Omental fat pad (tissue), 4 donors: ENCODE measurements at places on chromosomes 6 and 20. TPM values are rescaled to one million over a fixed set of nuclear protein-coding genes. Genes with fewer than 3 reads are reported as not detected.
A peak's percentile ranks its signal among the peaks of the same experiment; 100 is the strongest.

DNA sequence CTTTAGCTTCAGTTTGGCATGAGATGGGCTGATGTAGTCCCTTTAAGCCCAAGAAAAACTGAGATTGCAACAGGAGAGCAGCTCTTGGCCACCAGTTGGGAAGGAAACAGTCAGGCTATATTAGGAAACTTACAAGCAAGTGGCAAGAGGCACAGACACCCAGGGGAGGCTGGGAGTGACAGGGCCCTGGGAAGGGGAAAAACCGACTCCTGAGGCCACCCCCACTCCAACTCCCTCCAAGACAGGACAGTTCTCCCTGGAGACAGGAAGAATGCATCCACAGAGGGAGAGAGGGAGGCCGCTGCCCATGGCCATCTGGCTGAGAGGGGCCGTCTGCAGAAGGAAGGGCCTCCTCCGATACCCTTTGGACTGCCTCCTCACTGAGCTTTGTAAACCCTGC lies 20.5 kb downstream of the JPH2 start:
- DNase-seq = no peak

- no peak for DNase-seq
These were observed 96.2 kb upstream of the BTN3A2 start for GRCh38 chr6:26268659-26269402.

- DNase-seq = no peak
These were observed 3.4 kb upstream of the GATA5 start for GRCh38 chr20:62479156-62479555.

GRCh38 chr6:60671369-60671768 lies 1614.7 kb downstream of the KHDRBS2 start:
- DNase-seq = no peak

DNA sequence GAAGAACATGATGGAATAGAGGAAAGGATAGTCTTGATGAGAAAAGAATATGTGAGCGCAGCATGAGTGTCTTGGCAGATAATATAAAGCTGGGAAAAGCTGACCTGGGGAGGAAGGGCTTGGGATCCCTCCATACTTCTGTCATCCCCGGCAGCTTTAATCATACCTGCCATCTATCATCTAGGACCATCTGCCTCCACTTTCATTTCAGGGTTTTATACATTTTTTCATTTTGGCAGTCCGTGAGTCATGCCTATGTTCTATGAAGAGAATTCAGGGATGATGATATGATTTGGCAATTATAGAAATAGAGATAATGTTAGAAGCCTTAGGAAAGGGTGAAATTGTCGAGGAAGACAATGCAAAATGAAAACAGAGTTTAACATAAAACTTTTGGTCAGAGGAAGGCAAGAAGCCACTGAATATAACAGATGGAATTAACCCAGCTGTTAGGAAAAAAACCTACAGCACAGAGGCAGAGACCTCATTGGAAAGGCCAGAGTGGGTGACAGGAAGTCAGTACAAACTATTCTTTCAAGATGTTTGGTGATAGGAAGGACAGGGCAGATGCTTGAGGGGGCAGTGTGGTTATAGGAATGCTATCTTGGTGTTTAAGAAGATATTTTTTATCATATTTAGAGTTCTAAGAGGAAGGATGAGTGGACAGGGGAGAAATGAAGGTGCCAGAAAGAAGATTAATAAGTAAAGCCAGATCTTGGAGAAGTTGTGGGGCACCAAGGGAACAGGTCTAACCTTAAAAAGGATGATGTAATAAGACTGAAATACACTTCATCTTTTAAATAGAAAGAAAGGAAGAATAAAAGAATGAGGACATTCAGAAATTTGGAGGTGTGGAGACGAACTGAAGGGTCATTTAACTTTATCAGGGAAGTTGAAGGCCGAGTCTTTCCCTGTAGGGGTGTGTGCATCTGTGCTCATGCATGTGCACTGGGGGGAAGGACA lies 37.8 kb downstream of the MARCKS start:
- DNase-seq = no peak

GRCh38 chr6:28351087-28351486 lies 1.3 kb downstream of the ZKSCAN3 start:
- no peak for DNase-seq

DNA sequence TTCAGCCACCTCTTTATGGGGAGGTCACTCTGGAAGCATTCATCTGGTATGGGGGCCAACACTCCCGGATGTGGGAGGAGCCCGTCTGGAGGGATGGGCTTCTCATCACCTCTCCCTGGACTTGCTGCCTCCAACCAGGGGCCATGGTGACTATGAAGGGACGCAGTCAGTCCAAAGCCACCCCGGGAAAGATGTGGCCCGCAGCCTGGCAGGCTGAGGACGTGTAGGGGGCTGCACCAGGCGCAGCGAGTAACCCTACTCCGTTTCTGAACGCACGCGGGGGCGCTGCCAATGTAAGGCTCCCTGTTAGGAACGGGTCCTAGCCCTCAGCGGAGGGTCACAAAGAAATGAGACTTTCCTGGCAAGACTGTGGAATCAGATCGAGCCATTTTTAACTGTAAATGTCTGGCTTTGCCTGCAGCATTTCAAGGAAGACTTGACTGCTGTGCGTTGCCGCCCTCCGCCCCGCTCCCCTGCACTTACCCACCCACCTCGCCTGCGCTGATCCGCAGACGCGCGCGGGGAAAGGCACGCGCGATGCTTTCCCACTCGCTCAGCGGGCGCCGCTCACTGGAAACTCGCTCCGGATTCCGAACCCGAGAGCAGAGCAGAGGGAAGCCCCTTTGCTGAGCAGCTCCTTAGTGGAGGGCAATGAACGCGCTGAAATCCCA lies 55.1 kb downstream of the IL20RA start:
- DNase-seq = no peak

GRCh38 chr6:37134396-37135191 lies 35.4 kb upstream of the PIM1 start:
- peak; percentile 37 for DNase-seq

- DNase-seq = no peak
These were observed 1.7 kb downstream of the HBS1L start for GRCh38 chr6:135052939-135053338.

DNA sequence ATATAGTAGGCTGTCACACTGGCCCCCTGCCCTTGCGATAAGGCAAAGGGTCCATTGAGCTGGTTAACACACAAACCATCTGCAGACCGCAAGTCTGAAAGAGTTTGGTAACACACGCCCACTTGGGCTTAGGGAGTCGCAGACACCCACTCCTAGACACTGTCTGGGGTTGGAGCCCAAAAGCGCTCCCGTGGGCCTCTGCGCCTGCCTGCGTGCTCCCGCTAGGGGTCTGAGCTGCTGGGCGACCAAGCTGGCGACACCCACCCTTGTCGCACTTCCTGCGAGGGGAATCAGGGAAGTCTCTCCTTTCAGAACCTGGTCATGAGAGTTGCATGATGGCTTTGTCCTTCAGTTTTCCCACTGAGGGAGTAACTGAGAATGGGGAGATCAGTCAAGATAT lies 653.0 kb downstream of the HTR1B start:
- no peak for DNase-seq

DNA sequence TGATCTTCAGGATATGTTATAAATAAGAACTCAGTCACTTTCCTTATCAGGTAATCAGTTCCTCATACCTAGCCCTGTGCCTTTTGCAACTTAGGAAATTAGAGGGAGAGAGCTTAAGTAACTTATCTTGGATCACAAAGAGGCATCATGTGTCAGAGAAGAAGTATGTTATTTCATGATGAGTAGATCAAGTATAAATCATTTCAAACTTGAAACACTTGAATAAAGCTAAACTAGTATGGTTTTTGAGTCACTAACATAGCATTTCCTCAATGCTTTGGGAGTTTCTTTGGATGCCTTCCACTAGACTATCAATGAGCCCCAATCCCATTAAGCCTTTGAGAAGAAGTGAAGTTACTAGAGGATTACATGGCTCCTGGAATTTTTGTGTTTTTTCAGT lies 102.6 kb upstream of the TNFAIP3 start:
- DNase-seq = no peak

DNA sequence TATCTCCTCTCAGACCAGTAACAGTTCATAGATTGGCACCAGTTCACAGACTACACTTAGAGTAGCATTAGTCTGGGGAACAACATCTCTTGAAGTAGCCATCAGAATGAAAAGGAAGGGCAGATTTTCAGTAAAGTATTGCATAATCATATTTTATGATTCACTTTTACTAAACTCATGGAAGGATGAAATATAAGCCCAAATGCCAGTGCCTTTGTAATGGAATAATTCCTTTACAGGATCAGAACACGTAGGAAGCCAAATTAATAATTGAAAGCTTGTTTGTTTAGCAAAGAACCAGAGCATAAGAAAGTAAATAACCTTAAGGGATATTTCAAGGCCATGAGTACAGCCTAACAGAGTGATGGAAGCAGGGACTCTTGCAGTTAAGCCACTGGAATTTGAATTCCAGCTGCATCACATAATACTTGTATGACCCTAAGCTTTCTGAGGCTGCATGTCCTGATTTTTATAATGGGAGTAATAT lies 11.4 kb upstream of the LOC128125822 start:
- no peak for DNase-seq

DNA sequence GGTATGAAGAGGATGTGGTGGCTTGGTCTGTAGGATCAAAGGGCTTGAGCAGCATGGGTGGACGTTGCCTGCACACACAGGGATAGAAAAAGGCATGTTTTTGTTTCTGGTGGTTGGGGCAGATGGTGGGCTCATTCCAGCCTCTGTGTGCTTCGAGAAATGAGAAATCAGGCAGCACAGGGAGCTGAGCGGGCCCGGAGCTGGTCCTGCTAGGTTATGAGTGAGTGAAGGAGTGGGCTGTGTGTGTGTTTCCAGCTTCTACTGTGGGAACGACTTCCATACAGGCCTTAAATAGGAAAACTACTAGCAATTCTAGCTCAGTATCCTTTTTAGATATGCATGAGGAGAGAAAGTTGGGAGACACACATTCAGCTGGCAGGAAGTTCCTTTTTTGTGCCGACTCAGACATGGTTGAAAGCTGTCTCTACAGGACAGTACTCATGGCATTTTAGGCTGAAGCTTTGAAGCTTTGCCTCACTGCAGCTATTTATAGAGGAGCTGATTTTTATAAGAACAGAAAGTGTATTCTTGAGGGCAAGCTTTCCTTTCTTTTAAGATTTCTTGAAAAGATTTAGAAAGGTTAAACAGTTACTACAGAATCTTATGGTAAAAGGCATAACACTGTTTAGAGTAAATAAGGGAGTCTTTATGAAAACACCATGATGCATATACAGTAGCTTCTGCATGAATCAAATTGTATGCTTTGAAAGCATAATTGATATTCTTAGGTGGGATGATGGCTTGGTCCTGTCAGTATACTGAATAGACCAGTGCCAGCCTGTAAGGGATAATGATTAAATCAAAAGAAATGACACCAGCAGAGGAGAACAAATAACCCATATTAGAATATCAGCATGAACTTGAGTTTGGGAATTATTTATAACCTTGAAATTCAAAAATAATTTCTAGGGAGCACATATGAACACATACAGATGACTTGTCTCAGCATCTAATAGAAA lies 104.0 kb upstream of the MAN1A1 start:
- DNase-seq = no peak

DNA sequence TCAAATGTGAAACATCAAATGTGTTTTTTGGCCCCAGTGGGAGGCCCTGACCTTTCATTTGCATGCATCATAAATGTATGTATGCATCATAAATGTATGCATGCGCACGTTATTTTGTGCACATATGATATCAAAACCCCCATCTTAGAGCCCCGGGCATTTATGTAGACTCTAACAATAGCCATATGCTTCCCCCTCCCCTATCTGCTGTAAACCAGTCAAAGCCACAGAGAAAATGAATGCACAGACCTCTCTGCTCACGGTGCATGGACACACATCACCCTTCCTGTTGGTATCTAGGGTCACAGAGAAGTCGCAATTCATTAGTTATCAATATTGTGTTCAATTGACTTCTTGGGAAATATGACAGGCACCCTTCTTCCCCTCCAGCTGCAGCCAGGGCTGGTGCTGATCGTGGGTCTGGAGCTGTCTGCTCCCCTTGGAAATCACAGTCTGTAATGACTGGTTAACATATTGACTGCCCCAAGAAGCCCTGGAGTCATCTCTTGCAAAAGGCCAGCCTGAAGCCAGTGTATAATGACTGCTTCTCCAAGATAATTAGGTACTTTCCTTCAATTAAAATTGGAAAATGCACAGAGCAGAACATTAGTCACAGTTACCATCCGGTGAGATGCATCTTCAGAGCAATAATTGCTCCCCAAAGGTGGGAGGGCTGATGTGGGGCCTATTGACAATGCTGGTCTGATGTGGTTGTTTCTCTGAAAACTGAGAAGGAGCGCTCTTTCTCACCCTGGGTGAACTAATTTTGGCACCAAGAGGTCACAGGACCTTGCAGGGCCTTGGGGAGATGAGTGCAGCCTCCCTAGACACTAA lies 532.2 kb downstream of the CDH26 start:
- DNase-seq = no peak

DNA sequence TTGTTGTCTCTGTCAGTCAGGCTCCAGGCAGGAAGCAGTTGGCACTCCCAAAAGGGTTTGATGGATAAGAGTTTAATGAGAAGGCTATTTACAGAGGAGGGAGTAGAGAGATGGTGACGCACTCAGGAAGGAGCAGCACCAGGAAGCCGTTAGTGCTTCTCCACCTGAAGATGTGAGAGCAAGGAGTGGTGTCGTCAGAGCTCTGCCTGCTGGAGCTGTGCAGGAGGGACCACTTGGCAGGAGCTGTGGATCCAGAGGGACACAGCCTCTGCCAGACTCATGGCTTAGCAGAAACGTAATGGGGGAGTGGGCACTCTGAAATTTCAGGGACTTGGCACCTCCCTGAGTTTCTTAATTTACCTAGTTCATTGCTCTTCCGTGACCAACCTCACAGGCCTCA lies 16.8 kb downstream of the DAAM2 start:
- no peak for DNase-seq

- peak; percentile 35 for DNase-seq
These were observed 17.8 kb downstream of the LRP11 start for GRCh38 chr6:149846321-149846720.

DNA sequence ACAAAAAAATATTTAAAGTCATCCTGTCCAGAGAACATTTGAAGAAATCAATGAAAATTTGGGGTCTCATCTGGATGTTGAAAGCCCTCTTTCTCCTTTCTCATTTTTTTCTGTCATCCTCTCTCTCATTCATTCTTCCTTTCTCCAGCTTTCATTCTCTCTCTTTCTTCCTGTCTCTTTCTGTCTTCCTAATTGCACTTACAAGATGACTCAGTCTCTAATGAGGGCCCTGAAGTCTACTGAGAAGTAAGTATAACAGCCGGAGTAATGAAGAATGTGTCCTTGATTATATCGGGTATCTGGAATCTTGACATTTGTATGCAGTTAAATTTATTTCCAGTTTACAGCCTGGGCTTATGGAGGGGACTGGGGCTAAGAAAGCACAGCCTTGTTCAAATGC lies 232.2 kb upstream of the SULF2 start:
- DNase-seq = no peak

- no peak for DNase-seq
These were observed 41.2 kb downstream of the ZC3H12D start for GRCh38 chr6:149443411-149444181.

- DNase-seq = no peak
These were observed 27.1 kb downstream of the RIPOR2 start for GRCh38 chr6:24908650-24909035.

The ISM1 gene
- total RNA-seq = 4.2 TPM

The PLA2G7 gene
- 1.1 TPM for total RNA-seq

The CPXM1 gene
- 25.5 TPM for total RNA-seq

The ULBP3 gene
- 1.7 TPM for total RNA-seq

The TRIM38 gene
- total RNA-seq = 21.6 TPM

The KHDC1L gene
- total RNA-seq = not detected

The SLC13A3 gene
- 2.7 TPM for total RNA-seq

The PACSIN1 gene
- total RNA-seq = not detected

The NINL gene
- total RNA-seq = 4.7 TPM

The SSTR4 gene
- total RNA-seq = not detected

The ARMC2 gene
- total RNA-seq = 2.2 TPM
